ENCODE measurements at places on chromosomes 5 and 9. TPM values are rescaled to one million over a fixed set of nuclear protein-coding genes. Genes with fewer than 3 reads are reported as not detected.

DNA sequence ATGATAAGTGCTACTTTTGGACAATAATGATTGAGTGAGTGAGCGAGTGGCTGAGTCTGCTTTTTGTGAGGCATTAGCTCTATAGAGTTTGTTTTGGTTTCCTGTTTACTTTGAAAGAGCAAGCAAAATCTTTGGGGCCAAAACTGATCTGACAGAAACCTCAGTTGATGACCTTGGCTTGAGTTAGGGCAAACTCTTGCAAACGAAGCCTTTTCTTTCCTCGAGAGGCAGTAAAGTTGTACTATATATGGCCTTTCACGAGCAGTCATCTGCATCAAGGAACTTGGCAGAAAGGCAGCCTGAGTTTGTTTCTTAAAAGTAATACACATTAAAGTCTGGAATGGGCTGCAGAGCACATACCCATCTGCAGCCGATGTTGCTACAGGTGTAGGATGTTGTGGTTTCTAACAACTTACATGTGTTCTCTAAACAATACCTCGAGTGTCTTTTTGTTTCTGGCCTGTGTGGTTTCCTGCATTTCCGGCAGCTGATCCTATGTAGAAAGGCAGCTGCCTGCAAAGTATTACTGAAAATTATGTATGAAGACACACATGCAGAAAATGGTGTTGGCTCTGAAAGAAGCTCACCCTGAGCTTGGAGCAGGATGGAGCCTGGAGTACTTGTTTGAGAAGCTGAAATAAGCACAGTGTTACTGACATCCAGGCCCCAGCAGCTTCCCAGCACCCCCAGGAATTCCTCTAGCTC lies 60.8 kb downstream of the FOXD1 start:
- no peak for DNase-seq

DNA sequence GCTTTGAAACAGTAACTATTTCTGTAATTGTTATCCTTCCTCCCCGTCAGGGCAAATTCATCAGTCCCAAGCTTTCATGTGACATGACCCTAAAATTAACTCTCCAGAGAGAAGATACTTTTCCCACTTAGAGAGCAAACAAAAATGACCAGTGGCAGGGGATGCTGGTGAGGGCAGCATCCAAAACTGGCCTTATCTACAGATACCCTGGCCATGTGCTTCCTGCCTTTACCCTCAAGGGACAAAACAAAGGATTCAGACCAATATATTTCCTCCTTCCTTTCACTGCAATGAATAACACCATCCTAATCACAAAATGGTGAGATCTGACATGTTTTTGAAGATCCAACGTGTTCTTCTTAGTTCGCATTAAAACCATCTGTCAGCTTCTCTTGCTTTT lies 267.2 kb downstream of the MAN2A1 start:
- DNase-seq, result no peak

- no peak for DNase-seq
Observed at GRCh38 chr9:136472640-136473353, 10.0 kb downstream of the SEC16A start.

DNA sequence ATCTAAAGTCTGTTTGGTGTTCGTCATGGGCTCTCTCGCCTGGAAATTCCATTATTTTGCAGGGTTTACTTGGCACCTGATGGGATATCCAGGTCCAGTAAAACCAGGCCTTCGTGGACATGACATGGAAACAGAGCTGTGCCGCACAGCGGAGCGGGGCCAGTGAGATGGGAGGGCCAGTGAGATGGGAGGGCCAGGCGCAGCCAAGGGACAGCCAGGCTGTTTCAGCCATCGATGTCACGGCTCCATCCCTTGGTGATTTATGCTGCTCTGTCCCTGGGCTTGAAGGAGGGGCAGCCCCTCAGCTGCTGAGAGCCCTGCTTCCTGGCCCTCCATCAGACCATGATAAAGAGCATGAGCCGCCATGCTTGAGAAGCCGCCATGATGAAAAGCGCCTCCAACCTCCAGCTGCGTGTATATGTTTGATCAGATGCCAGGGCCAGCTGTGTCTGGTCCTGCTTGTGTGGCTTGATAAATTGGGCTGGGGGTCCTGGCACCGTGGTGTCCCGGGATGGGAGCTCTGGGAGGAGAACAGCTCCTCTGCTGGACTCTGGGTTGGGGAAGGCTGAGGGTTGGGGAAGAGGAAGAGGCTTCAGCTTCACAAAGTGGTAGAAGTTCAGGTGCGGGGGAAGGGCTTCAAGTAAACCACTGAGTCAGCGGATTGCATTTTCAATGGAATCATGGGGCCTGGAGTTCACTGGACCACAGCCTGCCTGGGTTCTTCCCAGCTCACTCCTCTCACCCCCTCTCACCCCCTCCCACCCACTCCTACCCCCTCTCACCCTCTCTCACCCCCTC lies 6.1 kb upstream of the COL5A1 start:
- DNase-seq, result peak; percentile 29

DNA sequence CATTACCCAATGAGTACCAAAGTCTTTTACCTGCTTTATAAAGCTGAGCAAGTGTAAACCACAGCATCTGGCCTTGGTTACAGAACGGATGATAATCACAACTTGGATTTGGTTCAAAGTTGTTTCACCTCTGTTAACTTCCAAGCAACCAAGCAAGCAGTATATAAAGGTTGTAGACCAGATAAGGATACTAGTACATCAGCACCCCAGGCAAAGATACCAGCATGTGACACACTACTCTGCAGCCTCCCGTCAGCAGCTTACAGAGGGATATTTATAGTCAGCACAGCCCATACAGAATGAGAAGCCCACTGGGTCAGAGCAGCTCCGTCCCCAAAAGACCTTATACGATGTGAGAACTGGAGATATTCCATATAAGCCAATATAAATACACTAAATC lies 193.3 kb downstream of the SMARCA2 start:
- DNase-seq, result no peak

DNA sequence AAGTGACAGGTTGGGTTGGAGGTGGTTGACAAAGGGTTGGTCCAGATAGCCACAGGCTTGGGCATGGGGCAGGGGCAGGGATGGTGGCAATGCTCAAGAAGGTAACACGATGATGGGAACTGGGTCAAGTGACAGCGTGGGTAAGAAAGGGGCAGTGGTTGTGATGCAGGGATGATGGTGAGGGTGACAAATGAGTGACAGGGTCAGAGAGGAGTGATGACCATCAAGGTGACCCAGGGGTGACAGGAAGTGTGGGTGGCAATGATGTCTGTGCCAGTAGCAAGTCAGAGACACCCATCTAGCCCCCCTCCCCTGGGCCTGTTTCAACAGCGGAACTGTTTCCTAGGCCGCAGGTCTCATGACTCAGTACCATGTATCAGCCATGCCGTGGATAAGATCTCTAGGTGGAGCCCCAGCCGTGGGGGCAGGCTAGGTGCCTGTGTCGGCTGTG lies 20.5 kb downstream of the AQP3 start:
- DNase-seq, result no peak

- DNase-seq, result no peak
Observed at GRCh38 chr5:98464737-98465330, 308.6 kb upstream of the RGMB start.

DNA sequence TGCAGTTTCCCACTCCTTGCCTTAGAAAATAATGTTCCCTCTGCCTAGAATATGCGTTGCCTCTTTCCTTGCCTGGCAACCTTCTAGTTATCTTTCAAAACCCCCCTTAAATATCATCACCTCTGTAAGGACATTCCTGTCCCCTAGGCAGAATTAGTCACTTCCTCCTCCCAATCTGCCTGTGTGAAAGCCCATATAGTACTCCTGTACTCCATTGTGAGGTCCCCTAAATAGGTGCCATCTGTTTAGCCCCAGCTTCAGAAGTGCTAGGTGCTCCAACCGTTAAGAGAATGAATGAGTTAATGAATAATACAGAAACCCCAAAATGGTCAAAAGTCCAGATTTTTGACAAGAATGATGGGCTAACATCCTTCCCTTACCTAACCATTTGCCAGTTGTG lies 181.4 kb downstream of the GDNF start:
- DNase-seq, result no peak

- no peak for DNase-seq
Observed at GRCh38 chr5:138832218-138832617, 42.9 kb downstream of the LRRTM2 start.

GRCh38 chr9:115232181-115232774 lies 114.3 kb upstream of the TNC start:
- no peak for DNase-seq

DNA sequence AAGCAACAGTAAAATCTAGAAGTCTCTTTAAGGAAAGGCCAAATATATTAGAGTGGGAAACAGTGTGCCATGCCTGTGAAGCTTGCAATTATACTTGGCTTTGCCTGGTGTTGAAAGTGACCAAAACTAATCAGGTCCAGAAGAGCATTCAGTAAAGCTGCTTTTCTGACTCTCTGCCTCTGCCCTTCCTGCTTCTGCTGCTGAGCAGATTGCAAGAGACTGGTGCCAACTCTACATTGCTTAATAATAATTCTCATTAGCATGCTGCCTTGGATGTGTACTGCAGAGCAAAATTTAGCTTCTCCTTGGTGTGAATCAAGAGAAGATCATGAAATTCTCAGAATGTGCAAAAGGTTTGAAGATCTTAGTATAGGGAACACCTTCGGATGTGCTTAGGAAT lies 120.4 kb upstream of the RFX3 start:
- no peak for DNase-seq

GRCh38 chr9:37562826-37563225 lies 13.4 kb downstream of the FBXO10 start:
- no peak for DNase-seq

- DNase-seq, result no peak
Observed at GRCh38 chr9:114790521-114790920, 15.3 kb downstream of the TNFSF15 start.

GRCh38 chr5:81749561-81750307 lies 1.2 kb downstream of the SSBP2 start:
- peak; percentile 61 for DNase-seq

DNA sequence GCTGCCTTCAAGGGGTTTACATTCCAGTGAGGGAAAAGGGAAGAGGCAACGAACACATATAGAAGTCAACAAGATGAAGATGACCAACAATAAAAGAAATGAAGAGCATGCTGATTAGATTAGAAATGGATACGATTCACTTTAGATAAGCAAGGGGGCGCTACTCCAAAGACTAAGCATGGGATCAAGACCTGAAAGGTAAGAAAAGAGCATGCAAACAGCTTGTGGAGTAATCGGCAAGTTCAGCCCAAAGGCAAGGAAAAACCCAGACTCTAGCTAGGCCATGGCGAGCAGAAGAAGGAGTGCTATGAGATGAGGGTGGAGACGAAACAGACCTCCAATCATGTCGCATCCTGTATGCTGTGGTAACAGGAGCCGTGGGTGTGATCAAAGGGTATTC lies 124.4 kb downstream of the FANCC start:
- DNase-seq, result no peak

- DNase-seq, result no peak
Observed at GRCh38 chr5:165130656-165131055, 1625.2 kb downstream of the MAT2B start.

DNA sequence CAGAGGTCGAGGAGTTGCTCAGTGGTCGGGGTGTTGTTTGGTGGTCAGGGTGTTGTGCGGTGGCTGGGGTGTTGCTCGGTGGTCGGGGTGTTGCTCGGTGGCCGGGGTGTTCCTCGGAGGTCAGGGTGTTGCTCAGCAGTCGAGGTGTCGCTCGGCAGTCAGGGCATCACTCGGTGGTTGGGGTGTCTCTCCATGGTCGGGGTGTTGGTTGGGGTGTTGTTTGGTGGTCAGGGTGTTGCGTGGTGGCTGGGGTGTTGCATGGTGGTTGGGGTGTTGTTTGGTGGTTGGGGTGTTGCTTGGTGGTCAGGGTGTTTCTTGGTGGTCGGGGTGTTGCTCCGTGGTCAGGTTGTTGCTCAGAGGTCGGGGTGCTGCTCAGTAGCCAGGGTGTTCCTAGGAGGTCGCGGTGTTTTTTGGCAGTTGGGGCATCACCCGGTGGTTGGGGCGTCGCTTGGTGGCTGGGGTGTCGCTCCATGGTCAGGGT lies 11.0 kb upstream of the GPSM1 start:
- no peak for DNase-seq

PRR7 gene
- 0.74 TPM for polyA plus RNA-seq

STKLD1 gene
- polyA plus RNA-seq, result 3.5 TPM

SPATA9 gene
- 0.38 TPM for polyA plus RNA-seq

GNA14 gene
- polyA plus RNA-seq, result 1.0 TPM

IL13 gene
- not detected for polyA plus RNA-seq

KCNN2 gene
- not detected for polyA plus RNA-seq
